Activated CD4-positive, CD25-positive, alpha-beta regulatory T cell treated with anti-CD3 and anti-CD28 coated beads, Interleukin-2, amount 50 U/mL, for 72 hours (primary cell): ENCODE measurements at places on chromosomes 4 and X.
A peak's percentile ranks its signal among the peaks of the same experiment; 100 is the strongest.

DNA sequence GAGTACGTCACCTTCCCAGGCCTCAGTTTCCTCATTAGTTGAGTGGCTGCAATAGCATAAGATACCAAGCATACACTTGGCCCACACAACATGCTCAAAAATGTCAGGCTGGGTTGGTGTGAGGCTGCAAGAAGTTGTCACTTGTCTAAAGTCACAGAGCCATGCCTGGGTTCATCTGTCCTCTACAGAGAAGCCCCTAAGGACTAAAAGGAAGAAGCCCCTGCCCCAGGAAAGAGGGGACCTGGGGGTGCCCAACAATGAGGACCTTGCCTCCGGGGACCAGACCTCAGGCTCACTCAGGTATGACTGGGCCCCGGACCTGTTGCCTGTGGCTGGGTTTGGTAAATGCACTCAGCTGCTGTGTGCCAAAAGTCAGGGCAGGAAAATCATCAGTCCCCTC is 82.7 kb downstream of the CRMP1 start:
- DNase-seq, result no peak

GRCh38 chr4:80413086-80413485 is 77.6 kb downstream of the CFAP299 start:
- no peak for DNase-seq

- no peak for DNase-seq
These were observed 422.9 kb downstream of the SPRY1 start for GRCh38 chr4:123819362-123820035.

- DNase-seq, result peak; percentile 18
These were observed 116.6 kb downstream of the CPZ start for GRCh38 chr4:8709050-8709728.

DNA sequence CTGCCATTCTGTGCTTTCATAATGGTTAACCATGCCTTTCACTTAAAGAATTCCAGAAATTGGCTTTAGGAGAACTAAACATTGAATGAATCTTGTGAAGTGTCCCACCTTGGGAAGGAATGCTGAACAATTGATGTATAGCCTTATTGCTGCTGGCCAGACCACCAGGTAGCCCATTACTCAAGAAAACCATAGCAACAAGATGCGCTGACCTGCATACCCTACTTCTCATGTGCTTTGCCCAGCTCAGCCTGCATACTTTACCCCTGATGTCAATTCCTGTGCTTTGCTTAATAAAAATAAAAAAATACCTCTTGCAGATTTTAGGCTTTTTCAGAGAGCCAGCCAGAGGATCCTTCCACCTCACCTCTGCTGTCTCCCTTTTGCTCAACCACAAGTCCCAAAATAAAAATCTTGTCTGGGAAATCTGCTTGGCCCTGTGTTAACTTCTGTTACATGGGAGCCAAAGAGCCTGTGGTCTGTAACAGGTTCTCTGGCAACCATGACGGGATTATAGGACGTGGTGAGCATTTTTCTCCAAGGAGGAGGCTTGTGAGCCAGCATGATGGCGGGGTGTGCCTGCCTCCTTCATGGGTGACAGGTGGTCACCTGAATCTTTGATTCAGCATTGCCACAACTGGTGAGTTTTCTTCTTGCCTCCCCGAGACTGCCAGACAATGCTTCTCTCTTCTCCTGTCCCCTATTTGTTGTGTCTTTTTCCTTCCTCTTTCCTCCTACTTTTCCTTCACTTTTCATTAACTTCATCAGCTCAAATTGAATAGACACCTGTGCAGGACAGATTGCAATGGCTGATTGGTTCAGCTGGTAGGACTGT is 106.8 kb downstream of the ARSJ start:
- no peak for DNase-seq

- no peak for DNase-seq
These were observed 235.9 kb downstream of the RPA4 start for GRCh38 chrX:97119474-97120109.
